ENCODE measurements at places on chromosomes 6 and 20.

- DNase-seq, result no peak
Observed at GRCh38 chr6:20542927-20543602, 8.8 kb downstream of the CDKAL1 start.

DNA sequence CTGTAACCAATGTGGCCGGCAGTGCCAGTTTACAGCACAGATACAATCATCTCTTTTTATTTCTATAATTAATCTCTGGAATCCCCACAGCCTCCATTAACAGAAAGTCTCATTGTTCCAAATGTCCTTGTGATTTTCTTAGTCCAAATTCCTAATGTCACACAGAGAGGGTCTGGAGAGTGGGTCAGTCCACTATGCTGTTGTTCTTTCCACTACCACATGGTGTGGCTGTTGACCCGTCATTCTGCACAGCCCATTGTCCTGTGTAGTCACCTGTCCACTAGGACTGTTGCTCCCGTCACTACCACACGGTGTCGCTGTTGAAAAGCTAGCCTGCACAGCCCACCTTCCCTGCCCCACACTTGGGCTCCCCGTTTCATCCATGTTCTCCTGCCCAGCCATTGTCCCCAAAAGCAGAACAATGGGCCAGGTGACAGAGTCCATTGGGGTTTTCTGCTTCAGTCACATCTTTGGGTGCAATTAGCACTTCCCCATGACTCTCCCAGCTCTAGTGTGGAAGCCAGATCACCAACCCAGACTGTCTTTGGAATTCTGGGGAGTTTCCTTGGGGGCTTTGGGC is 8.6 kb upstream of the LBP start:
- DNase-seq, result peak; percentile 81

DNA sequence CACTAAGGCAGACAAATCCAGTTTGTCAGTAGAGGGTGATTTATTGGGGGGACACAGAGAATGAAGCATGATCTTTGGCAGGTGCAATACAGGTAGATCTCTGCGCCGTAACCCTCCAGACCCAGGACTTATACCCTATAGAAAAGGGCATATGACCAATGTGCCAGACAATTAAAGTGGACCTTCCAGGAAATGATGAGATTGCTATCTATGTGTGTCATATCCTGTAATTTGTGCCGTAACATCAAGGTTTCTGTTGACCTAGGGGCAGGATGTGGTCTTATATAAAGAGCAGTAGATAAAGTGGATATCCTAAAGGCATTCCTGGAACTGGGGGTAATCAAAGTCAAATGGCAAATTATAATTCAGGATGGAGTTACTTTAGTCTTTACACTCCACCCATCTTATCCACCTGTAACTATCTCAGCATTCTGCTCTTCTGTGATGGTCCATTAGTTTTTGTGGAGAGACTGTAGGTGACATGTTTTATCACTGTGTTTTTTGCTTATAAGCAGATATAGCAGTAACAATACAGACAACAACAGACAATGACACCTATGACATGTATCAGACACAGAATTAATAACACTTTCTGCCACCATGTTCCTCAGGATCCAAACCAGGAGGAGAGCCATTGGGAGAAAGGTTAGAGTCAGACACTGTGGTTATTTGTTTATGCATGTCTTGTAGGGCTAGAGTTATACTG is 43.1 kb upstream of the ZNF337 start:
- DNase-seq, result no peak

DNA sequence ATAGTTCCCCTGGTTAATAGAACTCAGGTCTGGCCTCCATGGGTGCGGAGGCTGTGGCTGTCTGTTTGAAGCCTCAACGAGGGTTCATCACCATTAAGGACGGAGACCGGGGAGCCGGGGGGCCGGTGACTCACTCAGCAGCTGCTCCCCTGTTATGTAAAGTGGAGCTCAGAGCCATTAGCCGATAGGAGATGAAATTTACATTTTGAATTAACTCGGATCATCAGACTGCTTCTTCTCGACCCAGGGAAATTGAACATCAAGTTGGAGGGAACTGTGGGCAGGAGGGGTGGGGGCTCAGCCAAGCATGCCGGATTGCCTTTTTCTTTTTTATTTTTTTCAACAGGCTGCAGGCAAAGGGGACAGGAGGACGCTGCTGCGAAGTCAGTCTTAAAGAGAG is 12.3 kb downstream of the PCK1 start:
- no peak for DNase-seq
